AG04450 (cell line): ENCODE measurements at places on chromosomes 6 and 20. TPM values are rescaled to one million over a fixed set of nuclear protein-coding genes. Genes with fewer than 3 reads are reported as not detected.

GRCh38 chr20:61924858-61925554, 140.7 kb downstream of the TAF4 start:
- no peak for DNase-seq

GRCh38 chr6:29183594-29183993, 12.9 kb downstream of the OR2J2 start:
- DNase-seq, result no peak

SALL4 gene
- 0.46 and 0.57 TPM in 2 replicates for polyA plus RNA-seq

DNA sequence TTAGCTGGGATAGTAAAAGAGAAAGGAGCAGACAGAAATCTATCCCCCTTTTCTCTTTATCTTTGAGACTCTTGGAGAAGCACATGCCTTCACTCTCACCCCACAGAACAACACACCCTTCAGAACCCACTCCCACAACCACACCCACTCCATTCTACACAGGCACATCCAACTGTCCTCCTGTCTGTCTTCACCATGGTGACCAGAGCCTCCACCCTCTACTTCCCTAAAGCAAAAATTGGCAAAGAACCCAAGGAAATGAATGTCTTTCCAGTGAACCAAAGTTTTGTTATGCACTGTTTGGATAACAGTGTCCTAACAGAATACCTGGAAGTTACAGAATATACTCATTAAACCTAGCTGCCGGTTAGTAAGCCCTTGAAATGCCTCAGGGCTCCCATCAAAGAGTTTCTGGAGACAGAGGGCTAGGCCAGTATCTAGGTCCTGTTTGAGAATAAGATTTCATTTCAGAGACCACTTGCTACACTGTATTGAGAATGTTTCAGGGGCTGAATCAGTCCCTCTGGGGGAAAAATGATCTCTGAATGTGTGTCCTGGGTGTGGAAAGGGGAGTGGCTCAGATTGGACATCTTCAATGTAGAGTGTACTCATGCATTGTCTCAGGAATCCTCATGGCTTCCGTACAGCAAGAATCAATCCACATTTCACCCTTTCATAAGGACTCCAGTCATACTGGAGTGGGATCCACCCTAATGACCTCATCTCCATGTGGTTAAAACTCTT, 101.1 kb downstream of the LY86 start:
- no peak for DNase-seq

C6orf132 gene
- 0.68 and 1.1 TPM in 2 replicates for polyA plus RNA-seq

ULBP1 gene
- polyA plus RNA-seq, result 2.6 and 2.8 TPM in 2 replicates

TFAP2B gene
- not detected in 2 replicates for polyA plus RNA-seq

GRCh38 chr6:136566851-136567250, 16.6 kb upstream of the MAP7 start:
- DNase-seq, result no peak

CD2AP gene
- 7.9 and 12.5 TPM in 2 replicates for polyA plus RNA-seq

DNA sequence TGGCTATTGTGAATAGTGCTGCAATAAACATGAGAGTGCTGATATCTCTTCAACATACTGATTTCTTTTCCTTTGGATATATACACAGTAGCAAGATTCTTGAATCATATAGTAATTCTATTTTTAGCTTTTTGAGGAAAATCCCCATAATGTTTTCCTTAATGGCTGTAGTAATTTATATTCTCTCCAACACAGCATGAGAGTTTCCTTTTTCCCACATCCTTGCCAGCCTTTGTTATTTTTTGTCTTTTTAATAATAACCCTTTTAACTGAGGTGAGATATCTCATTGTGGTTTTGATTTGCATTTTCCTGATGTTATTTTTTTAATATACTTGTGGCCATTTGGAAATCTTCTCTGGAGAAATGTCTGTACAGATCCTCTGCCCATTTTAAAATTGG, 132.6 kb downstream of the PRL start:
- no peak for DNase-seq

GRCh38 chr6:134132494-134133141, 80.2 kb upstream of the SLC2A12 start:
- no peak for DNase-seq

DNA sequence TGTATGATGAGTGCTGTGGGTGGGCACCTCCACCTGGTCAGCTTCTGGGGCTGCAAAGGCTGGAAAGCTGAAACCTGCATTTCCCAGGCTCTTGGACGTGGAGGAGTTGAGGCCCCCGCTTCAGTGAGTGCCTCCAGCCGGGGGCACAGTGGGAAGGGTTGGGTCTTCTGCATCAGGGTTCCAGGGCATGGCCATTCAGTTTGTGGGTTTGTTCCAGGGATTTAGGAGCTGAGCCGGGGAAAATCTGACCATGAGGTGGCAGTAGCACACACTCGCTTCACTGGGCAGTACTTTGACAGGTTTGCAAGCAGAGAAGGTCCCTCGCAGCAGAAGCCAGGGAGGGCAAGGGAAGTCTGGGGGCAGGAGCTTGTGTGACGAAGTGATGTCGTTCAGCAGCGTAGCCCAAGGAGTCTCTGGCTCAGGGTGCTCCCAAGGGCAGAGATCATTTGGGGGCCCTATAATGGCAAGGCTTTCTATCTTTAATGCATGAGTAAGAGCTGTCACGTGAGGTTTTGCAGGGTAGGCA, 69.5 kb upstream of the SULF2 start:
- DNase-seq, result peak; percentile 7

SMIM28 gene
- polyA plus RNA-seq, result not detected in 2 replicates

DNA sequence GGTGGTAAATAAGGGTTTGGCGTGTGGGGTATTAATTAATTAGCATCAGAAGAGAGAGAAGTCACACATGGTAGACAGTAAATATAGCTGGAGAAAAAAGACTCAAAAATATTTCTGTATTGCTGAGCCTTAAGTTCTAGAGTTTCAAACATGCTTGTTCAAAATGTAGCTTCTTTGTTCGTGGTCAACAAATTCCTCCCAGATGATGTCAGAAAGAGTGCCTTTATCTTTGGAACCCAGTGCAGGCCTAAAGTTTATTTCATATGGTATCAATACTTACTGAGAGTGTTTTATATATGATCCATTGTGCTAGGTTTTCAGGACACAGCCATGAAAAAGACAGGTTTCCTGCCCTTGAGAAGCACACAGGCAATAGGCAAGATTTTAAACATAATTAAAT, 18.3 kb downstream of the MARCKS start:
- DNase-seq, result no peak

GRCh38 chr6:71181565-71181964, 107.0 kb upstream of the OGFRL1 start:
- DNase-seq, result peak; percentile 71

GRCh38 chr6:73236144-73236750, 11.0 kb upstream of the KHDC1L start:
- DNase-seq, result peak; percentile 68

DNA sequence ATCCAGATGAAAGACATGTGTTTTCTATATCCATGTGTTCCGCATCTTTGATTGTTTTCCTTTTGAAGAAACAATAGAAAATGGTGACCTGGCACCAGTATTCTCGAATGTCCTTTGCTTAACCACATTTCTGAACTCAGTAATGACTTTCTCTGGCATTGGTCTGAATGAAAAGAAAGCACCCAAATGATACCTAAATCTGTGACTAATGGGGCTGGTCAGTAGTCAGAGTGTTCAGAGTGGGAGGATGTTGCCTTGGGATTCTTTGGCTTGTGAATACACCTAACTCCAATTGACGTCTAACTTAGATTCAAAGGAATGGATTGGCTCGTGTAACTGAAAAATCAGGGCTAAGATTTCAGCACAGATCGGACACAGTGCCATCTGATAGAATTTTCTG, 27.1 kb downstream of the PARD6B start:
- DNase-seq, result no peak

GRCh38 chr20:36483919-36484808, 57.2 kb upstream of the MYL9 start:
- no peak for DNase-seq

- DNase-seq, result no peak
These were observed 75.9 kb upstream of the GATA5 start for GRCh38 chr20:62551407-62552323.

SERPINB6 gene
- 107 and 120 TPM in 2 replicates for polyA plus RNA-seq

DNA sequence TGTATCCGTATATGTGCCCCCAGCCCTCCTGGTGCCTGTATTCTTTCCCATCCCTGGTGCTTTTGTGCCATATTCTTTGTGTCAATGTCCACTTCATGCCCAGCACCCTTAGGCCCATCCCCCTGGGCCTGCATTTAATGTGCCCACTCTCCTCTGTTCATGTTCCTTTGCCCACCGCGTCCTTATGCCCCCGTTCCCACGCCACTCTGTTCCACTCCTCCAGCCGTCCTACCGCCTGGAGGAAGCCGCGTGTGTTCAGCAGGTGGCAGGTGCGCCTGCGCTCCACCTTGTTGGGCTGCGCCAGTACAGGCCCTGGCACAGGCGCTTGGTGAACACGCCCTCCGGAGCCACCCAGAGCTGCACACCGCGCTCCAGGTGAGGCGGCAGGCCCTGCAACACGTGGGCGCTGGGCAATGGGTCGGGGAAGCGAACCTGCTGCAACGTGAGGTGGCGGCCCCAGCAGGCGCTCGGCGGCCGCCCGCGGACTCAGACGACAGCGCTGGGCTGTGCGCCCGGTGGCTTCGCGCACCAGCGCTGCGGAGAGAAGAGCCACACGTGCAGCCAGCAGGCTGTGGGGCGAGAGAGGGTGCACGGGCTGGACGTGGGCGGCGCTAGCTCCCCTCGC, 4.0 kb upstream of the FOXS1 start:
- DNase-seq, result no peak

DNA sequence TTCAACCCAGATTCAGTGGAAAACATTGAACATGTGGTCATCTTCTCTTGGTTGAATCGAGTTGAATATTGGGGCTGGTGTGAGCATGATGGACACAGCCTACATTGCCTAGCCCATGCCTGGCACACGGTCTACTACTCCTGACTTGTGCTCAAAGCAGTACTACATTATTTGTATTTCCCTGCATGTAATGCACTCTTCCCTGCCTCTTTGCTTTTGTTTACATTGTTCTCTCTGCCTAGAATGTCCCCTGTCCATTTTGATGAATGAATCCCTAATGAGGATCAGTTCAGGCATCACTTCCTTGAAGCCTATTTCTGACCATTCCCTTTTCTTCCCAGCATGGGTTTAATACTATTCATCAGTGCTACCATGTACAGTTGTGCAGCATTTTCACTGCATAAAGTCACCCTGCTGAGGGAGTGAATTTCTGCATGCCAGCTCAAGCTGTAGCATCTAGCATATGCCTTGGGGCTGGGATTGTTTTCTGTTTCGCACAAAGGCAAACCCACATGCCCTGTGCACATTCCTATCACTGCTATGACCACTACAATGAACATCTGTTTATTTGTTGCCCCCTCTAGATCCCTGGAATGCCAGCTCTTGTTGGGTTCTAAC, 75.3 kb upstream of the CCN6 start:
- no peak for DNase-seq

DDO gene
- polyA plus RNA-seq, result 0.67 and 0.68 TPM in 2 replicates

- DNase-seq, result no peak
These were observed 47.3 kb upstream of the BHLHE23 start for GRCh38 chr20:63054103-63054474.

ANKRD66 gene
- not detected in 2 replicates for polyA plus RNA-seq

GRCh38 chr6:55212156-55212555, 37.8 kb downstream of the HCRTR2 start:
- DNase-seq, result no peak

DNA sequence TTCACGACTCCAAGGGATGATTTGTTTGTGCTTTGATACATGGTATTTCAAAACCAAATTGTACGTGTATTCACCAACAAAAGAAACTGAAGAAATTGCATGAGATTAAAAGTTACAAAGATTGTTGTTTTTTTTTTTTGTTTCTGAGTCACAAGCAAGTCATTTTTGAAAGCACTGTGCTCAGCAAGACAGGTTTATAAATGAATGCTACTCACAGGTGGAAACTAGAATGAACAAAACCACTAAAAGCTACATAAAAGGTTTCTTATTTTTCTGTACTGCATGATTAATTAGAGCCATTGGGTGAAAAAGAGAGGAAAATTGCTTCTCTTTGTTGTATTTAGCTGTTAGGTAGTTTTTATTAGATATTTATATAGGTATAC, 90.2 kb upstream of the RIPOR2 start:
- no peak for DNase-seq

GRCh38 chr20:47215653-47216397, 140.7 kb downstream of the ZMYND8 start:
- no peak for DNase-seq

DNA sequence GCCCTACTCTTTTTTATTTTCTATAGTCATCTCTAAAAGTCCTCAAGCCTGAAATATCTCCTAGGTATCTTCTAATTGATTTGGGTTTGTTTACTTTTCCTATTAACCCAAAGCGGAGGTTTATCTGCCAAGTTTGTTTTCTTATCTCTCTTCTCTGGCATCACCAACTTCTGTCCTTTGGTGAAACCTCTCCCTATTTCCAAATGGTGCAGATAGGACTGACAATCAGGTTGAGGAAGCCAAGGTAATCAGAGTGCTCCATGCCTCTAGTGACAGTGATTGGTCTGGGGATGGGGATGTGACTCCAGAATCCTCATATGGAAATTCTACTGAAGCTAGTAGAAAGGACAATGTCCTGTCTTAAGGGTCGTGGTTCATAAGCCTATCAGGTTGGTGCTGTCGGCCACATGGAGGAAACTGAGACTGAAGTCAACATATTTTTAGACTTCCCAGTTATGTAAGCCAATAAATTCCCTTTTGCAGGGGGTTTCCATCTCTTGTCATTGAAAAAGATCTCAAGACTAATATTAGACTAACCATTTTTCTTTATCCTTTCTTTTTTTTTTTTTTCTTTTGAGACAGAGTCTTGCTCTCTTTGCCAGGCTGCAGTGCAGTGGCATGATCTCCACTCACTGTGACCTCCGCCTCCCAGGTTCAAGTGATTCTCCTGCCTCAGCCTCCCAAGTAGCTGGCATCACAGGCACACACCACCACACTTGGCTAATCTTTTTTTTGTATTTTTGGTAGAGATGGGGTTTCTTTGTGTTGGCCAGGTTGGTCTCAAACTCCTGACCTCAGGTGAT, 28.0 kb downstream of the KIF6 start:
- DNase-seq, result no peak

GSTA2 gene
- not detected in 2 replicates for polyA plus RNA-seq

STX11 gene
- 0.16 and 0.17 TPM in 2 replicates for polyA plus RNA-seq

- no peak for DNase-seq
These were observed 4.0 kb upstream of the DSN1 start for GRCh38 chr20:36777576-36777975.

ACSS1 gene
- 1.1 and 1.2 TPM in 2 replicates for polyA plus RNA-seq

PLCB4 gene
- 13.0 and 18.6 TPM in 2 replicates for polyA plus RNA-seq

GRCh38 chr6:124719913-124720312, 242.3 kb upstream of the RNF217 start:
- no peak for DNase-seq

- no peak for DNase-seq
These were observed 184.1 kb downstream of the SLC24A3 start for GRCh38 chr20:19396460-19397081.

CGA gene
- 0.19 and 0.26 TPM in 2 replicates for polyA plus RNA-seq

XKR7 gene
- not detected in 2 replicates for polyA plus RNA-seq
